ENCODE measurements at places on chromosomes 2 and 18. TPM values are rescaled to one million over a fixed set of nuclear protein-coding genes. Genes with fewer than 3 reads are reported as not detected.

The TRIP12 gene
- total RNA-seq = 245 TPM

The NCL gene
- total RNA-seq = 622 TPM

- H3K4me3 ChIP-seq = no peak overlapping the region
- peaks cover 48% of the 10 kb centered on the region for H3K4me1 ChIP-seq
- no peaks in the 10 kb centered on the region for H3K36me3 ChIP-seq
- DNase-seq = no peak
- H3K27me3 ChIP-seq = no peaks in the 10 kb centered on the region
Measured at GRCh38 chr18:21099442-21099841, 12.2 kb downstream of the ROCK1 start.

The THADA gene
- 11.4 TPM for total RNA-seq

DNA sequence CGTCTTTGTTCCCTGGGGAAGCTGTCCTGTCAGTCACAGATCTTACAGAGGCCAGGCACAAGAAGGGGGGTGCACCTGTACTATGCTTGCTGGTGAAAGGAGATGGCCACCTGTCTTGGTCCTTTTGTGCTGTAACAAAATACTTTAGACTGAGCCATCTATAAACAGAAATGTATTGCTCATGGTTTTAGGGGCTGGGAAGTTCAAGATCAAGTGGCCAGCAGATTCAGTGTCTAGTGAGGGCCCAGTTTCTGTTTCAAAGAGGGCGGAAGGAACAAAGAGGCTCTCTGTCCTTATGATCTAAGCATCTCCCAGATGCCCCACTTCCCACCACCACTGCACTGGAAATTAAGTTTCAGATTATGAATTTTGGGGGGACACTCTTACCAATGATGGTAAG is 35.5 kb upstream of the RPL37A start:
- no peaks in the 10 kb centered on the region for H3K27me3 ChIP-seq
- H3K4me1 ChIP-seq = no peaks in the 10 kb centered on the region
- no peak overlapping the region for H3K4me3 ChIP-seq
